SK-N-MC (cell line): ENCODE measurements at places on chromosomes 5 and 9.

DNA sequence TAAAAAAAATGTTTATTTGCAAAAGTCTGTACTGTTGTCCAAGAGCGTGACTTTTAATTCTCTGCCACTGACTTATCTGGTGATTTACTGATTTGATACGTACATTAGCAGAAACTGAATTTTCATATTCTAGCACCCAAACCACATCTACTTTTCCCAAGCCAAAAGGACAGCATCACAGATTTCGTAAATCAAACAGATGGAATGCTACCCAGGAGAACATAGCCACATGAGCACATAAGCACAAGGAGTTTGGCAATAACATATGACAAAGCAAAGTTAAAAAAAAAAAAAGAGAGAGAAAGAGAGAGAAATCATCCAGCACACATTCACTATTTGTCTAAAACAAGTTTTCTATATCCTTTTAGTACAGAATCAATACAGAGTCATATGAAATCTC lies 83.7 kb downstream of the HINT1 start:
- DNase-seq, result no peak

DNA sequence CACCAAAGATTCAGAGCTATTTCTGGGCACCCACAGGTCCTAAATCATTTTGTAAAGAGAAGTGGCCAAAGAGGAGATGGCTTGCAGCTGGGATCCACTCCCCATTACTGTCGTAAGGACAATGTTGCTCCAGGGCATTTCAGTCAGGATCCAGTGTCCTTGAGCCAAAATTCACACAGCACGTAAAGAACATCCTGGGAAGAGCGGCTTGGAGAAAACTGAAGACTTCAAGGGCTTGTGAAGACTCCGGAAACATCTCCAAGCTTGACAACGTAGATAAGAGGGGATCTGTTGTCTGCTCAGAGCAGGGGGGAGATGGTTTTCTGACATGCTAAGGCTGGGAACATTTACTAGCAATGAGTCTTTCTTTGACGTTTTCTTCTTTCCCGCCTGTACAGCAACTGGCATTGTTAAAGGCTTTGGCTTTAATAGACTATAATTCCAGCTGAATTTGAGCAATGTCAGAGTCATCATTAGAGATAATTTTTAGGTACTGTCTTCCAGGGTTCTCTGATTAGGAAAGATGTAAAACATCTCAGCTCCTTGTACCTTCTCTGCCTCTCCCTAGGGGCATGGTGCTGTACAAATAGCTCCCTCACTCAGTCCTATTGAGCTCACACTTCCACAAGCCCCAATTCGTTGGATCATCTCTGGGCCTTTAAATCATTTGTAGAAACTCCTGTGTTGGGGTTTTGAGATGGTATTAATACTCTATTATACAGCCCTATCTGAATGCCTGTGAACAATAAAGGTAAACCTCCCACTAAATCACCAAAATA lies 39.7 kb downstream of the EGFLAM start:
- no peak for DNase-seq

DNA sequence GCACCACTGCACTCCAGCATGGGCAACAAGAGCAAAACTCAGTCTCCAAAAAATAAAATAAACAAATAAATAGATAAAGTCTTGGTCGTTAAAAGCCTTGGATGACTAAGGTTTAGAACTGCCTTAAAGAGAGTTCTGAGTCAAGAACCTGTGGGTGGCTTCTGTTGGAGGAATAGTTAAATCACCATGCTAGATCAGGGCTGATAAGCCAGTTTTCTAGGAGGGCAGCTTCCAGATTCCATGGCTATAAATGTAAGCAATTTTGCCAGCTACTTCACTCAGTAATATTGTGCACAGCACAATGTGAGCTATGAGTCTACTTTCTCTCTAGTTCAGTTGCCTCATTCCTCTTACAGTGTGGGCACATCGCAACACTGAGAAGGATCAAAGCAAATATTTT lies 242.1 kb upstream of the NUDT12 start:
- no peak for DNase-seq

- no peak for DNase-seq
These were observed 447.3 kb upstream of the MPDZ start for GRCh38 chr9:13726746-13727145.

- no peak for DNase-seq
These were observed 82.7 kb downstream of the PARP8 start for GRCh38 chr5:50749181-50749580.

- no peak for DNase-seq
These were observed 323.9 kb downstream of the TMEM232 start for GRCh38 chr5:110402562-110402961.

DNA sequence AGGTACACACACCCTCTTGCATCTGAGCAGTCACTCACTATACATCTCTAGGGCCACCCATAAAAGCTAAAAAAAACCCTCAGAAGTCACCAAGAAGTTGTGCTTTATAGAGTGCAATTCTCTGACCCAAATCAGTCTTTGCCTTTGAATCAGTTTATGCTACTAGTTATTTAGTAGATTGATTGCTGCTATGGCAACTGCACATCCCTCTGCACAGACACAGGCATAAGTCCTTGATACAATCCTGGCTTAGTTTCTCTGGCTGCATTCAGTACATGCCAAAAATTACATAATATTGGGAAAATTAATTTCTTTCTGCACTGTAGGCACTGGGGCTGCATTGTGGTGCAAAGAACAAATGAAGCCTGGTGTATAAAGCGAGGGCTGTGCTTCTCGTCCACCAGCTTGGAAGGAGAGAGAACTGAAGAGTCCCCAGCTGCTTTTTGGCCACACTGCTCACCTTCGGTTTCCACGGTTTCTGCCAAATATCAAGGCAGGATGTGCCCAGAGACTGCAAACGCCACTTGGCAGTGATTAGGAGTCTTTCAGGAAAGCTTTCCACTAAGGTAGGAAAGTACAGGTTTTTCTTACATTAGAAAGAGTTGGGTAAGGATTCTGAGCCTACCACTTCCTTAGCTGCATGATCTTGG lies 258.4 kb downstream of the ELAVL2 start:
- DNase-seq, result no peak

GRCh38 chr5:154390746-154391359 lies 54.9 kb upstream of the SAP30L start:
- no peak for DNase-seq

- no peak for DNase-seq
These were observed 148.2 kb downstream of the GIN1 start for GRCh38 chr5:102971676-102972293.

DNA sequence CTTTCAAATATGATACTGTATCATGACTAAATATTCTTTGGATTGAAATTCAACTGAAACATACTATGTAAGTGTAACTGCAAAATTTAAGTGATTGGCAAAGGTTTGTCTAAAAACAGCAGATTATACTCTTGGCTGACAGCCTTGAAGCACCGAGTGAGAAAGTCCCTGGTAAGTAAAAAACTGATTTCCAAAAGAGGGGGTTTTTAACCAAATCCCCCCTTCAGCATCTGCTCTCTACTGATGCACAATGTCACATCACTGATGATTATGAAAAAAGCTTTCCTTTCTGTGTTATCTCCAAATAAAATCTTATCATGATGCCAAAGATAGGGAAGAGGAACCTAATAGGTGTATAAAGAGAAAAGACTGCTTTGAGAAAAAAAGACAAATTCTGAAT lies 141.0 kb downstream of the MEF2C start:
- DNase-seq, result no peak

- DNase-seq, result no peak
These were observed 761 bp downstream of the CCT5 start for GRCh38 chr5:10250806-10251276.

DNA sequence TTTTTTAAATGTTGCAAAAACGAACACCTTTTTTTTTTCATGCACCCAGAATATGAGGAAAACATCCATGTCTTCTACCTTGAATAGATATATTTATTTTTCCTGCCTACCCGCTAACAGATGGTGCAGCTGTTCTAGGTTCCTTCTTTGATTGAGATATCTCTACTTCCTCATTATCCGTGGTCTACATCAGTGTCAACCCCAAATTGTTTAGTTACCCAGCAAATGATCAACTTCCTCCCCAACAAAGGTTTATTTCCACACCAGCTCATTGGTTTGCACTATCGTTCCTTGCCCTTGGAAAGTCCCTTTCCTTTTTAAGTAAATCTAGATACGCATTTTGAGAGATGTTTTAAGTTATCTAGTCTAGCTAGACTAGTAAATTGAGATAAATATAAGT lies 166.4 kb downstream of the PRR16 start:
- no peak for DNase-seq
